Small intestine (tissue), 16 donors: ENCODE measurements at places on chromosomes 7 and 10.

DNA sequence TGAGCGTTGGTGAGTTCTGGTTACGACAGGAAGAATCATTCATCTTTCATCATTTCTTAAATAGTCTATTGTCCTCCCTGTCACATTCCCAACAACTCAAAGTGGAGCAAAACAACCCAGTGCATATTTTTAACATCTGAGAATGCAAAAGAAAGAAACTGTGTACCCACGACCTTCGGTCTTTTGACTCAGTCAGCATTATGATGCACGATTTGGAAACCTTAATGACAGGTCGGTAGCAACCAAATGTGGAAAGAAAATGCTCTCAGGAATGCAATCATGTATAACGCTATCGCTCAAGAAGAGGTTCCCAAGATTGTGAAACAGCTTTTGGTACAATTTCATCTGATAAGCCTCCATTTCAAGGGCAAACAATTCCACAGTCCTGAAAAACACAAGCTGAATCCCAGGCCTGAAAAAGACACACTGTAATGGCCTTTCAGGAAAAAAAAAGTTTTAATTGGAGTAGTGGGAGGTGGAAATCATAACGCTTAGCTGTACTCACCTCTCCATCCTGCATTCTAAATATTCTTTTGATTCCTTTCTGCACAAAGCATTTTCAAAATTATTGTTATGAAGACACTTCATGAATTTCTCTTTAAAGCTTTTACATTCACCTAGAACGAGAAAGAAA, 2.6 kb downstream of the COX19 start:
- H3K4me3 ChIP-seq: no peak overlapping the region
- H3K27me3 ChIP-seq: no peaks in the 10 kb centered on the region
- peaks cover 11% of the 10 kb centered on the region for H3K36me3 ChIP-seq
- peaks cover 44% of the 10 kb centered on the region for H3K4me1 ChIP-seq

- no peak overlapping the region for H3K27ac ChIP-seq
- H3K27me3 ChIP-seq: no peaks in the 10 kb centered on the region
- H3K4me1 ChIP-seq: no peaks in the 10 kb centered on the region
Measured at GRCh38 chr7:11434366-11434765, 397.6 kb downstream of the THSD7A start.

DNA sequence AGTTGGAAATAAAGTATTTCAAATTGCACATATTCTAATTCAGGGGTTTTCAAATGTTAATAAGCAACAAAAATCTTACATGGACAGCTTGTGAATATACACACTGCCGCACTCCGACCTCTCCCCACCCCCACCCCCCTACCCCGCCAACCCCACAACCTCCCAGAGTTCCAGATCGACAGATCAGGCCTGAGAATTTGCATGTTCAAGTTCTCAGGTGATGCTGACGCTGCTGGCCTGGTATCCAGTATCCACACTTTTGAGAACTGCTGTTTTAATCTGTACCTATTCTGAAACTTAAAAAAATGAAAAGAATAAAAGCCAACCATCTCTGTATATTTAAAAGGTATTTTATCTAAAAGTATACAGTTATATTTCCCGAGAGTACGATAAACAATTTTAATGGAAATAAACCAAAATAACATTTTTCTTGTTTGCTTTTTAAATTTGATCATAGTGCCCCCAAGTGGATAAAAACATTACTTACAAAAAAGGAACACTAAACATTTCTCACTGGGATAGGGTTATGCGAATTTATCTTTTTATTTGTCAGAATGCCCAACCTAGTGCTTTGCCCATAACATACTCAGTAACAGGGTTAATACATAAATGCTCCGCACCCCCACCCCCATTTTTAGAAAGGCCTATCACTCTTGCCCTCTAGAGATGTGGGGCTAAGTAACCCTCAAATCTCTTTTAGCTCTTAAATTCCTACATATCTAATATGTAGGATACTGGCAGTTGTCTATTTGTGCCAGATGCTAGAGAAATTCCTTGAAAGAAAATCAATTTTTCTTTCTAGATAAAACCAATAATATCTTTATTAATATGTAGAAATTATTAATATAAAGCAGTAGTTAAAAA, 166.3 kb downstream of the RNF133 start:
- no peaks in the 10 kb centered on the region for H3K27me3 ChIP-seq
- no peak overlapping the region for H3K4me3 ChIP-seq
- DNase-seq: no peak
- no peak overlapping the region for H3K27ac ChIP-seq

DNA sequence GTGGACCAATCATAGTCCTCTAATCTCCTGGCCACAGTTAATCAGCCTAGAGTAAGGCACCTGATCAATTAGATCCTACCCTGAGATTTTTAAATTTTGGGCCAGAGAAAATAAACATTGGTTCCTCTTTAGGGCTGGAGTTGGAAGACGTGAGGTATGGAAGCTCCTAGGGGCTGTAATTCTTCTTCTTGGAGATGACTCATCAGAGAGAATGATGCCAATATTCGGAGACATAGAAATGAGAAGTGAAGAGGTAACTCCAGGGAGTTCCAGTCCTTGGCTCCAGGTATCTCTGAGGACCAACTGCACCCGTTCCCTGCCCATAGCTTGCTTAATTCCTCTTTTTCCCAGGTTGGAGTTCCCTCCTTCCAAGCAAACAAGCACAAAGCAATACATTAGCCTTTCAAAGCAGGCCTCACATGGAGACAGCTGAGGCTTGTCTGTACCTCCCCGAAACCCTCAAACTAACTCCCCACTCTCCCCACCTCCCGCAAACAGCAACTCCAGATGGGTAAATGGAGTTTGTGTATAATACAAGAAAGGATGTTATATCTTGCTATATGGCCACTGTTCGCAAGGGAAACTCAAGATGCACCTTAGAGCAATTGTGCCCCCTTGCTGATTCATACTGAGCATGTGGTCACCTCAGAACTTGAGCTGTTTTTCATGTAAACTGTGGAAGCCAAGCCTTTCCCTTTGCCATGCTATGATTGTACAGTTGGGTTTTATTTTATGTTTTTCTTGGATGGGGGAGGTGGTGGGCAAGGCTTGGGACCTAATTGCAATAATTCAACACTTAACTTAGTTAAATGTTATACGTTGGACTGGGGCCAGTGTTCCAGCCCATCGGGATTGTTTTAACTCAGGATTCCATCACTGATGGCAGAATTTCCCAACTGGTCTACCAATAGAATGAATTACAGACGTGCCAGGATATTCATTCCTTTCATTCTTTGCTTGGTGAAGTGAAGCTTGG, 29.3 kb downstream of the PIK3AP1 start:
- H3K27ac ChIP-seq: no peak overlapping the region
- H3K27me3 ChIP-seq: no peaks in the 10 kb centered on the region
- DNase-seq: no peak
- no peak overlapping the region for H3K4me3 ChIP-seq

DNA sequence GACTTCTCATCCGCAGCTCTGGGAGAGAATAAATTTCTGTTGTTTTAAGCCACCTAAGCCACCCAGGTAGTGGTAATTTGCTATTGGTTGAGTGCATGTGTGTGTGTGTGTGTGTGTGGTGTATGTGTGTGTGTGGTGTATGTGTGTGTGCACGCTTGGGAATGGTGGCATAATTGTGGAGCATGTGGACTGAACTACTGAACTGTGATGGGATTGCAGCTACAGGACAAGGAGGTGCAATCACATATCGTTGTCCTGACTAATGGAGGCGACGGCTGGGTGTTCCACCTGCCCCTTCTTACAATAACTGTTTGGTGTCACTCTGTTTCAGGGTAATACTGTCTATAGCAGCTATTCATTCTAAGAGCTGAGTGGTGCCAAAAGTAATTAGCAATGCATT, 448.7 kb upstream of the PFKP start:
- no peaks in the 10 kb centered on the region for H3K27me3 ChIP-seq
- no peak overlapping the region for H3K27ac ChIP-seq
- no peak overlapping the region for H3K4me3 ChIP-seq
- H3K4me1 ChIP-seq: no peaks in the 10 kb centered on the region
- DNase-seq: no peak
- H3K36me3 ChIP-seq: no peaks in the 10 kb centered on the region

DNA sequence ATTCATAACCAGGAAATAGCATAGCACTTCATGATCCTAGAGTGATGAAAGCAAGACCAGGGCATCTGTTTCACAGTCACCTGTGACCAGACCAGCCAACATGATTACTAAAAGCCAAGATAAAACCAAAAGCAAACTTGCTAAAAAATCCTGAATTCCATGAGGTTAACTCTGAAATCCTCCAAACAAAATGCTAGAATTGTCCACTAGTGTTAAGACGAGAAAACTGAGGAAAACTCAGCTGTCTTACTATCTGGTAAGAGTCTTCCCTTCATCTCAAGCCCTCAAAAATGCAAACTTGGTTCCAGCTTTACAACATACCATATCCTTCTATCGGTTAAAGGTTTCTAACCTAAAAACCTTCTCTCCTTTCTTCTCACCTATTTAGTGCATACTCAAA, 1.3 kb upstream of the NPM3 start:
- H3K4me3 ChIP-seq: no peak overlapping the region
- H3K27me3 ChIP-seq: peaks cover 13% of the 10 kb centered on the region
- H3K27ac ChIP-seq: no peak overlapping the region
- H3K36me3 ChIP-seq: peaks cover 13% of the 10 kb centered on the region

DNA sequence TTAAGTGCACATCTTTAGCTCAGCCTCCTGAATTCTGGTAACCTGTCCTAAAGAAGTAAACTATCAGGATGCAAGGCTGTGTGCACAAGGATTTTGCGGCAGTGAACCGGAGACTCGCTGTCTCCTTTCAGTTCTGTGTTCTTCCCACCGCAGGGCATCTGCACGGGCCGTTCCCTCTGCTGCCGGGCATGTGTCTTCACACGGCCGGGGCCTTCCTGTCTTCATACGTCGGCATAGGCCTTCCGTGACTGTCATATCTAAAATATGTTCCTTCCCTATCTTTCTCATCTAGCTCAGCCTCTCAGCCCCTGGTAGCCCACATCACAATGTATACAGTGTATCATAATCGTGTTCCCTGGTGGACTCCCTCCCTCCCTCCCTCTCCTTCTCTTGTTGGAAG, 16.4 kb downstream of the PALD1 start:
- DNase-seq: no peak
- H3K27ac ChIP-seq: no peak overlapping the region
- H3K4me1 ChIP-seq: no peaks in the 10 kb centered on the region
- no peak overlapping the region for H3K4me3 ChIP-seq

DNA sequence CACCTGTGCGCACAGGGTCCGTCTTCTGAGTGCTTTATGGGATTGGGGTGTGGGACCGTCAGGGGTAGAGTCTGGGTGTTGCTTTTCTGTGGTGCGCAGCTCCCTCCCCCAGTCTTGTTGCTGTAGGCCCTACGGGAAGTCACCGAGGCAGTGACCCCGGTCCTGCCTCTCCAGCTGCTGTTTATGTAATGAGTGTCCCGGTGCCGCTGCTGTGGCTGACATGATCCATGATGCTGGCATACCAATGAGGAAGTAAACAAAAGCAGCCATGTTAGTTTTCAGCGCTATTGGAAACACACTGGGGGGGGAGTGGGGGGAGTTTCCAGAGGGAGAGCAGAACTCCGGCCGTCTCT, 1.1 kb downstream of the TRIM8 start:
- peak; percentile 78 for DNase-seq
- H3K27ac ChIP-seq: peak overlapping the region; percentile 97
- H3K27me3 ChIP-seq: no peaks in the 10 kb centered on the region
- peaks cover 5% of the 10 kb centered on the region for H3K4me1 ChIP-seq
- H3K36me3 ChIP-seq: no peaks in the 10 kb centered on the region

- H3K27me3 ChIP-seq: no peaks in the 10 kb centered on the region
- H3K4me1 ChIP-seq: no peaks in the 10 kb centered on the region
- no peak overlapping the region for H3K27ac ChIP-seq
- no peak for DNase-seq
- H3K4me3 ChIP-seq: no peak overlapping the region
- H3K36me3 ChIP-seq: no peaks in the 10 kb centered on the region
Measured at GRCh38 chr10:21961847-21962246, 41.7 kb downstream of the DNAJC1 start.
